Suppressor macrophage treated with lipopolysaccharide for 1 hour (primary cell): ENCODE measurements at places on chromosomes 1 and 21.

DNA sequence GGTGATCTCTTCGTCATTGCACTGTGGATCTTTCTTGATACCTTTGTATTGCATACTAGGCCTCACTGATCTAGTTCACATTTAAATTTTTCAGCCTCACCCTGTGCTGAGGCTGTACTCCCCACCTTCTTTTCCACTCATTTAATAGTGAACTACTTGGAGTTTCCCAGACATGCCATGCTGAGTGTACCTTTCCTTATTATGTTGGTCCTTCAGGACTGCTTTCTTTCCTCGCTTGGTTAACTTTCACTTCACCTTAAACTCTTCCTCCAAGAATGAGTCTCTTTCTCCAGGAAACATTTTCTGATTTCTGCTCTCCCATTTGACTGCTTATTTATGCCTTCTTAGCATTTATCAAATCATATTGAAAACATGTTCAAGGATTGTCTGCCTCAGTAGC, 20.8 kb downstream of the RNF2 start:
- DNase-seq: no peak

DNA sequence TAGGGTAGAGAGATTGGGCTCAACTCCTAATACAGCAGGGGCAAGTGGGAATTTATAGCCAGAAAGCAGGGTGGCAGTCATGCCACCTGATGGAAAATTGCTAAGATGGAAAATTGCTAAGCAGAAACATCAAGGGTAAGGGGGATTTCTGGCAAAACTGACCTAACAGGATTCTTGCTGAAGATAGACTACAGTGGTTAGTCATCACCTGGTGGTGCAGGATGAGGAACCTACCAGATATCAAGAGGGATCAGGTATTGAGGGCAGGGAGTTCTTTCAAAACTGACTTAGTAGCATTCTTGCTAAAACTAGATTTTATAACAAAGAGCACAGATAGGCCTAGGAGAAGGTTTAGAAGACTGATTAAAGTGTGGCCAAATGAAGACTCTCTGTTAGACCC, 292.9 kb downstream of the PLPP3 start:
- DNase-seq: no peak

- no peak for DNase-seq
Observed at GRCh38 chr21:21614966-21615365, 616.8 kb downstream of the NCAM2 start.

DNA sequence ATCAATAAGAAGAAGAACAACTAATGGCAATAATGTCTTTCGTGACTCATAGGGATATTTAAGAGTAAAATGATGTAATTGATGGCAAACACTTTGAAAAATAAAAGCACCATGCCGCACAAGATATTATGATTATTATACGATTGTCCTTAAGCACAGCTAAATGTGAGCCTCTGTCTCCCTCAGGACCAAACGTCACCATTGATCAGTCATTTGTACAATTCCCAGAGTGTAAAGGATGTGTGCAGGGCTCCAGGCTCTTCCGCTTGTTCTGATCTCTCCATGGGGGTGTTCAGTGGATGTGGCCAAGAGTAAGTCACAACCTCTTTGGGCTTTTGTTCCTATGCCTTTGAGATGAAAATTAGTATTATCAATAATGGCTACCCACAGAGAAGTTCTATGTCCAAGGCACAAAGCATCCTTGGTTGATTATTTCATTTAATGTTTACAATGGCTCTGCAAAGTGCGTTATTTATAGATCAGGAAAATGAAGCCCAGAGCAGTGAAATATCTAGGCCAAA, 17.7 kb upstream of the C1orf87 start:
- DNase-seq: no peak
